ENCODE measurements at places on chromosomes 6 and 20.

DNA sequence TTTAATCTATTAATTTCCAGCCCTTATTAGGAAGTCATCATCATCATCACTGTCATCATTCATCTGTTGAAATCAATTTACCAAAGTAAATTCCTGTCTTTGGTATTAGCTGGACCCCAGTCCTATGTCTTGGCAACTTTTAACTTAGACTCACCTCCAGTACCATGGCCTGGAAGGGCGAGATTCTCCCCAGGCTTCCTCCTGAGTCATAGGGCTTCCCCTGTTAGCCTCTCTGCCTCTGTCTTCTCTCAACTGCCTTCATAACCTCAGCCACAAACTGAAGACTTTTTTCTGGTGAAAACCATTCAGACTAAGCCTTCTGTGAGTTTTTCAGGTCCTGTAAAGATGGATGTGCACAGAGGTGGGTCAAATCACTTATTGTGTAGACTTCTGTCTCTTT lies 95.0 kb downstream of the NKAIN2 start:
- no peaks in the 10 kb centered on the region for H3K27me3 ChIP-seq
- H3K4me1 ChIP-seq, result no peaks in the 10 kb centered on the region
- no peak overlapping the region for H3K4me3 ChIP-seq
- no peak overlapping the region for H3K27ac ChIP-seq

- no peaks in the 10 kb centered on the region for H3K27me3 ChIP-seq
- DNase-seq, result no peak
- no peaks in the 10 kb centered on the region for H3K36me3 ChIP-seq
- peaks cover 53% of the 10 kb centered on the region for H3K4me1 ChIP-seq
Observed at GRCh38 chr6:157240960-157241311, 82.4 kb downstream of the TMEM242 start.

DNA sequence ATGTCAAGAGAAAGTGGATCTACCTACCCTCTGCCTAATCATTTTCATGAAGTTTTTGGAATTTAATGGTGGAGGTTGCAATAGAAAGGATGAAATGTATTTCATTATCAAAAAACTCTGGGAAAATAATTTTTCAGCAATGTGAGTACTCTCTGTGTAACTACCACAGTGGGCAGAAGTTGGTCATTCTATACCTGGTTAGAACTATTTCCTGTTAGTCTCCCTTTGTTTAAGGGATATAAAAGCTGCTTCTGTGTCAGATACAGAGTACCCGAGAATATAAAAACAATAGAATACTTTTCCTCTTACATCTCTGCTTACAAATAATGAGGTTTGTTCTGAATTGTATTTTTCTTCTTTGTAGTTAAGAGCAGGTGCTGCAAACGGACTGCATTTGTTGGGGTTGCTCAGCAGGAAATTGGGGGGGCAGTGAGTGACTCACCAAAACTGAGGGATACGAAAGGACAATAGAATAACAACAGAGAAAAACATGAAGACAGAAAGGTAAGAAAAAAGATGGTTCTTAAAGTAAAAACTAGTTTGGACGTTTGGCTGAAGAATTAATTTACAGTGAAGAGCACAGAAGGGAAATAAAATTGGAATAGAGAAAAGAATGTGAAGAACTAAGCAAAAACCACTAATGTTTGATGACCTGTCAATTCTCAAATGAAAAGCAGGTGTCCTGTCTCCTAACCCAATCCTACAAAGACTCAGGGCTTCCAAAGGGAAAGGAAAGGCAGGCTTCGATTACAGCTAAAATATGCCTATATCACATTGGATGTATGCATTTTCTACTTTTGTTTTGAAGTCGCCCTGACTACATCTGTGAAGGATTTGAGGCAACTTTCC lies 703.1 kb downstream of the RFPL4B start:
- H3K27me3 ChIP-seq, result no peaks in the 10 kb centered on the region
- no peak overlapping the region for H3K27ac ChIP-seq
- H3K4me1 ChIP-seq, result no peaks in the 10 kb centered on the region
- no peak overlapping the region for H3K4me3 ChIP-seq

- DNase-seq, result no peak
- H3K4me3 ChIP-seq, result no peak overlapping the region
- no peaks in the 10 kb centered on the region for H3K27me3 ChIP-seq
- H3K36me3 ChIP-seq, result no peaks in the 10 kb centered on the region
Observed at GRCh38 chr6:2739335-2739734, 11.4 kb downstream of the MYLK4 start.

- peaks cover 10% of the 10 kb centered on the region for H3K4me1 ChIP-seq
- no peak overlapping the region for H3K4me3 ChIP-seq
- no peaks in the 10 kb centered on the region for H3K36me3 ChIP-seq
- DNase-seq, result no peak
- H3K27ac ChIP-seq, result no peak overlapping the region
Observed at GRCh38 chr6:144416773-144417172, 131.6 kb downstream of the UTRN start.

GRCh38 chr6:72916906-72917305 lies 295.0 kb downstream of the KCNQ5 start:
- no peaks in the 10 kb centered on the region for H3K27me3 ChIP-seq
- H3K4me1 ChIP-seq, result no peaks in the 10 kb centered on the region
- no peak overlapping the region for H3K4me3 ChIP-seq
- H3K27ac ChIP-seq, result no peak overlapping the region
- no peaks in the 10 kb centered on the region for H3K36me3 ChIP-seq

- H3K27me3 ChIP-seq, result peaks cover 3% of the 10 kb centered on the region
- no peak overlapping the region for H3K27ac ChIP-seq
- H3K4me3 ChIP-seq, result no peak overlapping the region
Observed at GRCh38 chr6:168533414-168533813, 92.4 kb downstream of the SMOC2 start.

GRCh38 chr6:43075670-43076463 lies at the start of gene PTK7:
Gene PTK7 (plus strand): TSS chr6:43076314. CDS start chr6:43076489, 175 bp downstream.
- peak within 1 kb of the TSS; percentile 86 for H3K27ac ChIP-seq
- H3K36me3 ChIP-seq, result peaks cover 28% of the 10 kb centered on the region
- peak within 1 kb of the TSS; percentile 88 for H3K4me3 ChIP-seq
- DNase-seq, result no peak

DNA sequence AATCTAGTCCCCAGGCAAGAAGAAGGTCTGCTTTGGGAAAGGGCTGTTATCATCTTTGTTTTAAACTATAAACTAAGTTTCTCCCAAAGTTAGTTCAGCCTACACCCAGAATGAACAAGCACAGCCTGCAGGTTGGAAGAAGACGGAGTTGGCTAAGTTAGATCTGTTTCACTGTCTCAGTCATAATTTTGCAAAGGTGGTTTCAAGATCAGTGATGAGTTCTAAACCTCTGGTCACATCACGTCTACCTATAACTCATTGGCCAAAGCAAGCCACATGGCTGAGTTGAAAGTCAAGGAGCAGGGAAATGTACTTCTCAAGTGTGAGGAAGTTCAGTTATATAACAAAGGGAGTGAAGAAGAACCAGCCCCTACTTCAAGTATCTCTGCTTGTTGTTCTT lies 50.5 kb upstream of the ECI2 start:
- no peak overlapping the region for H3K4me3 ChIP-seq
- no peaks in the 10 kb centered on the region for H3K36me3 ChIP-seq
- no peaks in the 10 kb centered on the region for H3K27me3 ChIP-seq
- H3K4me1 ChIP-seq, result no peaks in the 10 kb centered on the region
- H3K27ac ChIP-seq, result no peak overlapping the region
- no peak for DNase-seq

- no peaks in the 10 kb centered on the region for H3K4me1 ChIP-seq
- no peaks in the 10 kb centered on the region for H3K27me3 ChIP-seq
- H3K4me3 ChIP-seq, result no peak overlapping the region
- no peak overlapping the region for H3K27ac ChIP-seq
- DNase-seq, result no peak
- no peaks in the 10 kb centered on the region for H3K36me3 ChIP-seq
Observed at GRCh38 chr20:10115021-10115420, 80.2 kb downstream of the ANKEF1 start.

GRCh38 chr20:19275630-19276071 lies 63.2 kb downstream of the SLC24A3 start:
- no peaks in the 10 kb centered on the region for H3K36me3 ChIP-seq
- no peaks in the 10 kb centered on the region for H3K27me3 ChIP-seq
- H3K4me1 ChIP-seq, result peaks cover 33% of the 10 kb centered on the region
- H3K4me3 ChIP-seq, result no peak overlapping the region
- H3K27ac ChIP-seq, result peak overlapping the region; percentile 77
- peak; percentile 90 for DNase-seq

GRCh38 chr6:63058601-63059000 lies 152.7 kb upstream of the FKBP1C start:
- H3K27me3 ChIP-seq, result no peaks in the 10 kb centered on the region

GRCh38 chr20:53557130-53557529 lies 36.5 kb downstream of the ZNF217 start:
- no peak for DNase-seq
- no peak overlapping the region for H3K27ac ChIP-seq

- no peaks in the 10 kb centered on the region for H3K27me3 ChIP-seq
- no peak for DNase-seq
- no peaks in the 10 kb centered on the region for H3K4me1 ChIP-seq
- no peaks in the 10 kb centered on the region for H3K36me3 ChIP-seq
- H3K27ac ChIP-seq, result no peak overlapping the region
Observed at GRCh38 chr6:92757925-92758324, 661.4 kb downstream of the EPHA7 start.

GRCh38 chr20:10360878-10361277 lies 73.1 kb downstream of the MKKS start:
- no peaks in the 10 kb centered on the region for H3K36me3 ChIP-seq
- H3K27ac ChIP-seq, result no peak overlapping the region
- H3K4me1 ChIP-seq, result no peaks in the 10 kb centered on the region
- H3K4me3 ChIP-seq, result no peak overlapping the region

- H3K36me3 ChIP-seq, result no peaks in the 10 kb centered on the region
- peaks cover 14% of the 10 kb centered on the region for H3K4me1 ChIP-seq
- no peak for DNase-seq
- H3K27me3 ChIP-seq, result no peaks in the 10 kb centered on the region
- no peak overlapping the region for H3K4me3 ChIP-seq
- H3K27ac ChIP-seq, result peak overlapping the region; percentile 44
Observed at GRCh38 chr20:8853805-8854338, 215.0 kb upstream of the PLCB4 start.

DNA sequence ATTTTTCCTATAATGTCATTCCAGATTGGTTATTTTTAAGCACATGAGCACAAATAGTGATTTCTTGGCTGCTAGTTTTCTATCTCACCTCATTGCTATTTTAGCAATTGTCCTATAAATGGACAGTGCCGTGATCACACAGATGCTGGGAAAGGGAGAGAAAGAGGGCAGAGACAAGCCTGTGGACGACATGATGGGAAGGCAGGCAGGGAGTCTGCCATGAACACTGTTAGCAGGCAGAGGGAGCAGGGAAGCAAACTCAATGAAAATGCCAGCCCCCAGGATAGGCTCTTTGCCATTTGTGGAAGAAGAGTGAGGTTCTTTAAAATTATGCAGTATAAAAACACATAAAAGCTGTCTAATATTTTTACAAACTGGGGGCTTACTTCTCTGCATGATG lies 96.8 kb downstream of the ADTRP start:
- DNase-seq, result no peak
- H3K27me3 ChIP-seq, result no peaks in the 10 kb centered on the region
- no peak overlapping the region for H3K27ac ChIP-seq
- H3K4me1 ChIP-seq, result no peaks in the 10 kb centered on the region
- no peaks in the 10 kb centered on the region for H3K36me3 ChIP-seq

DNA sequence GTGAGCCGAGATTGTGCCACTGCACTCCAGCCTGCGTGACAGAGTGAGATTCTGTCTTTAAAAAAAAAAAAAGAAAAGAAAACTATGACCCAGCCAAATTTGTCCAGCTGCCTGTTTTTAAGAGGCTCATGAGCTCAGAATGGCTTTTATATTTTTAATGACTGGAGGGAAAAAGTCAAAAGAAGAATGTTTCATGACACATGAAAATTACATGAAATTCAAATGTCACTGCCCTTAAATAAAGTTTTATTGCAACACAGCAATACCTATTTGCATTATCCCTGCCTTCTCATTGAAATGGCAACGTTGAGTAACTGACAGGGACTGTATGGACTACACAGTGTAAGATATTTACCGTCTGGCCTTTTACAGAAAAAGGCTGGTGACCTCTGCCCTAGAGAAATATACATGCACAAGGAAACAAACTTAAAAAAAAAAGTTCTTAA lies 11.4 kb downstream of the SENP6 start:
- DNase-seq, result no peak
- H3K27me3 ChIP-seq, result no peaks in the 10 kb centered on the region
- H3K4me3 ChIP-seq, result no peak overlapping the region
- no peak overlapping the region for H3K27ac ChIP-seq

- DNase-seq, result no peak
- H3K27ac ChIP-seq, result no peak overlapping the region
- no peaks in the 10 kb centered on the region for H3K27me3 ChIP-seq
- H3K36me3 ChIP-seq, result no peaks in the 10 kb centered on the region
- no peak overlapping the region for H3K4me3 ChIP-seq
Observed at GRCh38 chr20:22962567-22963439, 72.3 kb upstream of the SSTR4 start.

GRCh38 chr20:64077094-64077493 lies 2.2 kb downstream of the RGS19 start:
- H3K4me3 ChIP-seq, result peak overlapping the region; percentile 81
- no peak for DNase-seq
- H3K4me1 ChIP-seq, result peaks cover 47% of the 10 kb centered on the region

- no peak overlapping the region for H3K4me3 ChIP-seq
- no peak for DNase-seq
- H3K27ac ChIP-seq, result no peak overlapping the region
- no peaks in the 10 kb centered on the region for H3K27me3 ChIP-seq
Observed at GRCh38 chr6:150183105-150183504, 40.3 kb downstream of the PPP1R14C start.

DNA sequence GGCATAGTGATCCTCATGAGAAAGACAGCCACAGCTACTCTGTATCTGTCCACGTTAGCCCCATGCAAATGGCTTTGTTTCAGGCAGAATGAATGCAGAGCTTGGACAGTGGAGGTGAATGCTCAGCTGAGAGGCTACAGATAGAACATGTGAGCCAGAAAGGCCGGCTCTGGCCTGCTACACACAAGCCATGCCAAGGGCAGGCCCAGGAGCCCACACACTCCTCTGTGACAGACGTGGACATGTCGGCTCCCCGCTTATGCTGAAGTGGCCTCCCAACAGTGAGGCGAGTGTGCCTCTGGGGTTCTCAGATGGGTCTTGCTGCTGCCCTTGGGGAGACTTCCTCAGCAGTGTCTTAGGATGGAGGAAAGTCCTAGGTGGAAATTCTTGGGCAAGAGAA lies 159.6 kb downstream of the SYNDIG1 start:
- H3K4me1 ChIP-seq, result no peaks in the 10 kb centered on the region
- no peak overlapping the region for H3K27ac ChIP-seq
- no peak overlapping the region for H3K4me3 ChIP-seq

DNA sequence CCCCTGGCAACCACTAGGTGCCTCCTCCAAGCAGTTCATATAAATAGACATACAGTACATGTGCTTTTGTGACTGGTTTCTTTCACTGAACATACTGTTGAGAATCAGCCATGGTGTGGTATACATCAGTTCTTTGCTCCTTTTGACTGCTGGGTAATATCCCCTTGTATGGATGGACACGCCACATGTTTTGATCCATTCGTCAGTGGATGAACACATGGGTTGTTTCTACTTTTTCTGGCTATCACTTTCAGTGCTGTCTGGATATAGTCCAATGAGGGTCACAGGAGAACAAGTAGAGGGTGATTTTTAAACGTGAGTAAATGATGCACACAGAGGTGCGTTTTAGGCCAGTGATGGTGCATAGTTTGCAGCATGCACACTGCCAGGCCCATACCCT lies 183.9 kb downstream of the FOXA2 start:
- no peak overlapping the region for H3K4me3 ChIP-seq
- peaks cover 21% of the 10 kb centered on the region for H3K4me1 ChIP-seq
- H3K27ac ChIP-seq, result no peak overlapping the region
- no peaks in the 10 kb centered on the region for H3K36me3 ChIP-seq
- H3K27me3 ChIP-seq, result no peaks in the 10 kb centered on the region
